Activated CD4-positive, alpha-beta T cell treated with anti-CD3 and anti-CD28 coated beads for 4 hours (primary cell): ENCODE measurements at places on chromosomes 4 and X.

DNA sequence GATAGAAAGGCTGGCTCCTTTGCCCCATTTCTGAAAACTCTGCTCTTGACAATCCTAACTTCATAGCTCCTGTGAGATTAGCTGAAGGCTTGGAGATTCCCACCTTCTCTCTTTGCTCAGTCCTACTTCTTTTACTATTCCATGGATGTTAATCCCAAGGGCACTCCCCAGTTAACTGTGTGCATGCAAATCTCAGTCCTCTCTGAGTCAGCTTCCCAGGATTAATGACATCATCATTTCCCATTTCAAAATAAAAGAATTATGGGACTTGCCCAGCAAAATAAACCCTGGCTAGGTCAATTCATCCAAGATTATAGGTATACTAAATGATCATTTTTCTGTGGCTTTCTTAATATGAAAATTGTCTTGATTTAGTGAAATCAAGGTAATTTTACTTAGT lies 328.6 kb upstream of the NR3C2 start:
- no peak for DNase-seq

DNA sequence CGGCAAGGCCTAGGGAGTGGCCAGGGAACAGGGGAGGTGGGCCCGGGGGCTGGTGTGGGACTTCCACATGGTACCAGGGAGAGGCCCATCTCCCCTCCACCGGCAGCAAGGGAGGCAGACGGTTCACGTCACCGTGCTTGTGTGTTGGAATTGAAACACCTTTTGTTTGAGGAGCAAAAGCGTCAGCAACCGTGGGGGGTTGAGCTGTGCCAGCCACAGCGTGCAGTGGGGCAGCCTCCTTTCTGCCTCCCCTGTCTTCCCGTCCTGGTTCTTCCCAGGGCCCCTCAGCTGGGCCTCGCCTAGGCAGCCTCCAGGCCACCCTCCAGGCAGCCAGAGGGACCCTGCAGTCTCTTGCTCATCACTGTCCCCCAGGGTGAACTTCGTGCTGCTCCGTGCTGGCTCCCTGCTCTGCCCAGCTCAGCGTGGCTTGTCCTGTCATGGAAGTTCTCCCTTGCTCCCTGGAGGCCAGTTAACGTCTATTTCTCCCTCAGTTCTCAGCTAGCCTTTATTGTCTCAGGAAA lies 32.1 kb upstream of the HGFAC start:
- no peak for DNase-seq

DNA sequence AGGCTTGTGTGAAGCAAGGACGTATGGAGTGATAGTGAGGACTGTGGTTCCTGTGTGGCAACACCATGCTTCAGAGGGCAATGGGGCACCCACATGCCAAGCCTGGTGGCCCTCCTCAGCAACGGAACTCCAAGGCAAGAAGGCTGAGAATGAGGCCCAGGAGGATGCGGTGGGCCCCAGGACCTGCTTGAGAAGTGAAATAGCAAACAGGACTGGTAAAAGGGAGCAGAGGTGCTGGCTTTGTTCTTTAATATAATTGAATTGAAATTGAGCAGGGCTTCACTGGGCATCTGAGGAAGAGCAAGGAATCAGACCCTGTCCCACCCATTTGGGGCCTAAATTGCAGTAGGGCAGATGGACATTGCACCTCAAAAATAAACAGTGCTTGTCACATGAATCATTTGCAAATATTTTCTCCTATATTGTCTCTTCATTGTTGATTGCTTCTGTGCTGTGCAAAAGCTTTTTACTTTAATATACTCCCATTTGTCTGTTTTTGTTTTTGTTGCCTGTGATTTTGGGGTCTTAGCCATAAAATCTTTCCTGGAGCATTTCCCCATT lies 2.3 kb downstream of the TMEM187 start:
- DNase-seq, result no peak

GRCh38 chr4:145260091-145260490 lies 79.7 kb upstream of the OTUD4 start:
- no peak for DNase-seq

DNA sequence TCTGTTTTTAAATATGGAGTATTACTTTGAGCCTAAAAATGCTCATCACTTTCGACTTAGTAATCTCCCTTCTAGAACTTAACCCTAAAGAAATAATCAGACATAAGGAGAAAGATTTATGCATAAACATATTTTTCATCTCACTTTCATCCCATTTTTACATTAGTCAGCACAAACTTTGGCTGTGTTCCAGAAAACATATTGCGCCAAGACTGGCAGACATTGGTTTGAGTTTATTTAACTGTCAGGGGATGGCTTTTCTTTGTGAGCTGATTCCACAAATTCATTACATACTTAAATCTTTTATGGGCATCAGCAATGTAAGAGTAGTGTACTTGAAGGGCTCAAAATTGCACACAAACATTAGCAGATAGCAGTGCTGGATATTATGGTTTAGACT lies 23.7 kb downstream of the MAOA start:
- no peak for DNase-seq

DNA sequence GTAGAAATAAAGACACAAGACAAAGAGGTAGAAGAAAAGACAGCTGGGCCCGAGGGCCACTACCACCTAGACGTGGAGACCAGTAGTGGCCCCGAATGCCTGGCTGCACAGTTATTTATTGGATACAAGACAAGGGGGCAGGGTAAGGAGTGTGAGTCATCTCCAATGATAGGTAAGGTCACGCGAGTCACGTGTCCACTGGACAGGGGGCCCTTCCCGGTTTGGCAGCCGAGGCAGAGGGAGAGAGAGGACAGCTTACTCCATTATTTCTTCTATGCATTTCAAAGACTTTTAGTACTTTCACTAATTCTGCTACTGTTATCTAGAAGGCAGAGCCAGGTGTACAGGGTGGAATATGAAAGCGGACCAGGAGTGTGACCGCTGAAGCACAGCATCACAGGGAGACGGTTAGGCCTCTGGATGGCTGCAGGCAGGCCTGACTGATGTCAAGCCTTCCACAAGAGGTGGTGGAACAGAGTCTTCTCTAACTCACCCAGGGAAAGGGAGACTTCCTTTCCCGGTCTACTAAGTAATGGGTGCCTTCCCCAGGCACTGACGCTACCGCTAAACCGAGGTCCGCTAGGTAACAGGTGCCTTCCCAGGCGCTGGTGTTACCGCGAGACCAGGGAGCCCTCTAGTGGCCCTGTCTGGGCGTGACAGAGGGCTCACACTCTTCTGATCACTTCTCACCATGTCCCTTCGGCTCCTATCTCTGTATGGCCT lies 44.9 kb downstream of the ZBTB49 start:
- peak; percentile 67 for DNase-seq

DNA sequence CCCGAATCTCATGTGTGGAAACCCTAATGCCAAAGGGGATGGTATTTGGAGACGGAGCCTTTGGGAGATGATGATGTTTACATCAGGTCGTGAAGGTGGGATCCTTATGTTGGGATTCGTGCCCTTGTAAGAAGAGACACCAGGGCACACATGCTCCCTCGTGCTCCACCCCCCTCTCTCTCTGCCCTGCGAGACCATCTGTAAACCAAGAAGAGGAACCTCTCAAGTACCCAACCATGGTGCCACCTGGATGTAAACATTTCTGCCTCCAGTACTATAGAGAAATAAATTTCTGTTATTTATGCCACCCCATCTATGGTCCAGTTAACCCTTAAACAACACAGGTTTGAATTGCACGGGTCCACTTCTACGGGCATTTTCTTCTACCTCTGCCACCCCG lies 179.4 kb downstream of the DHRSX start:
- no peak for DNase-seq

DNA sequence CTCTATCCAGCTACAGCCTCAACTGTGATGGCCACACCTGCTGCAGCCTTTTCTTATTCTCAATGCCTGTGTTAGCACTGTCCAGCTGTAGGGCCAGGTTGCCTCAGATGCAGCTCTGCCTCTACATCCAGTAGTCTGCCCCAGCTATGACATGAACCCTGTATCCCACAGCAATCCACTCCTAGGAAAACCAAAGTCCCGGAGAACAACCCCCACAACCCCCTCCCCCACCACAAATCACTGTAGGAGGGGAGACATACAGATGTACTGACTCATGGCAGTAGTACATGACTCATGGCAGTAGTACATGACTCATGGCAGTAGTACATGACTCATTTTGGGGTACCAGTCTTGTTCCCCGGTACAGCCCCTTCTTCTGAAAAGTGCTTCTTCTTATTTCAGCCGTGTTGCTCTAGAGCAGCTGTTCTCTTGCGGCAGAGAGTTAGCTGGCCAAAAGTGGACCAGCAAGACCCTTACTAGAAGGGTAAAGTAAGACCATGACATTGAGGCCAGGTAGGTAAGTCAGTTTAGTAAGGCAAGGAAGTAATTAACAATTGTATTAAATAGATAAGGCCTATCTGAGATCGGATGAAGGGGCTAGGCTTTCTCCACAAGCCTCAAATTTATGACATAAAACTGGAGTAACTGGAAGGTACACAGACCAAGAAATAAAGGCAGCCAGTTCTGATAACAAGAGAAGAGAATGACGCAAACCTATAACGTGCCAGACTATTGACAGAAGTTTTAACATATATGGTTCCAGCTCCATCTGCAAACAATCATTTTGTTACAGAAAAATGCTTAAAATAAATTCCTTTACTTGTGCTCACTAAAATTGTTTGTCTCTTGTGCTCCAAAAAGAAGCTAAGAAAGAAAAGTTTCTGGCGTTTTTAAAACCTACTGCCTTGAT lies 221.4 kb downstream of the TACR3 start:
- no peak for DNase-seq

DNA sequence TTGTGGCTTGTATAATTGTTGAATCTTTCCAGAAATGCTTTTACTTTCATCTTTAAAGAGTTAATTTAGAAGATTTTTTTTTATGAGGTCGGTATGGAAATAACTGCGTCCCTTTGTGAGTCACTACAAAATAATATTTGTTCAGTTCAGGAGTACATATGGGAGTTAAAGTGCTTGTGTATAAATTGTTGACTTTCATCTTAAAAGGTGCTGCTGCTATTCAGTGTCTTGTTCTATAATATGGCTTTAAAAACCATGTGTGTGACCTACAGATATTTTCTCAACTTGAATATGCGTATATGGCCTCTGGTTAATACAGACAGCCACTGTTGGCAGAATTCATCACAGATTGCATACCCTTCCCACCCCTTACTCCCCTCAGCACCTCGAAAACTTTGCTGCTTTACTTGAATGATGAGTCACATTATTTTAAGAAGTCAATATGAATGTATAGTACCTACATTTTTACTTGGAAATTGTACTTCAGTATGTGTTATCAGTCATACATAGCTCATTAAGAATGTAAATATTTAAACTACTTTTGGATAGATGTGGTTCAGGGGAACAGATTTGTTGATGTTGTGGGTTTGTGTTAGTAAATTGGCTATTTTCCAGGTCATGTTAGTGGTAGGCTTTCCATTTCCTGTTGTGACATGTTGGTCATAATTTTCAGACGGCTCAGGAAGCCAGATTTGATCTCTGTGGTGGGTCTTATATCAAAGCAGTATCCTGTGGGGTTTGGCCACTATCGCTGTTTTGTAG lies 1.5 kb downstream of the CLCN3 start:
- peak; percentile 31 for DNase-seq

GRCh38 chr4:48379587-48380180 lies 38.4 kb downstream of the SLAIN2 start:
- DNase-seq, result no peak
